ENCODE measurements at places on chromosomes 3 and 15.

GRCh38 chr15:101049856-101050622, 130.9 kb downstream of the LRRK1 start:
- DNase-seq = no peak

DNA sequence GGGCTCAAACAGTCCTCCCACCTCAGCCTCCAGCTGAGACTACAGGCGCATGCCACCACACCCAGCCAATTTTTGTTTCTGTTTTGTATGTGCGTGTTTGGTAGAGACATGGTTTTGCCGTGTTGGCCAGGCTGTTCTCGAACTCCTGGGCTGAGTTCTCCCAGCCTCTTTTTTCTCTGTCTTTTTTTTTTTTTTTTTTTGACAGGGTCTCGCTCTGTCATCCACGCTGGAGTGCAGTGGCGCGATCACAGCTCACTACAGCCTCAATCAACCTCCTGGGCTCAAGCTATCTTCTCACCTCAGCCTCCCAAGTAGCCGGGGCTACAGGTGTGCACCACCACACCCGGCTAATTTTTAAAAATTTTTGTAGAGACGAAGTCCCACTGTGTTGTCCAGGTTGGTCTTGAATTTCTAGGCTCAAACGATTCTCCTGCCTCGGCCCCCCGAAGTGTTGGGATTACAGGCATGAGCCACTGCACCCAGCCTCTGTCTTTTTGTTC, 867 bp upstream of the DCAF1 start:
- no peak for DNase-seq

DNA sequence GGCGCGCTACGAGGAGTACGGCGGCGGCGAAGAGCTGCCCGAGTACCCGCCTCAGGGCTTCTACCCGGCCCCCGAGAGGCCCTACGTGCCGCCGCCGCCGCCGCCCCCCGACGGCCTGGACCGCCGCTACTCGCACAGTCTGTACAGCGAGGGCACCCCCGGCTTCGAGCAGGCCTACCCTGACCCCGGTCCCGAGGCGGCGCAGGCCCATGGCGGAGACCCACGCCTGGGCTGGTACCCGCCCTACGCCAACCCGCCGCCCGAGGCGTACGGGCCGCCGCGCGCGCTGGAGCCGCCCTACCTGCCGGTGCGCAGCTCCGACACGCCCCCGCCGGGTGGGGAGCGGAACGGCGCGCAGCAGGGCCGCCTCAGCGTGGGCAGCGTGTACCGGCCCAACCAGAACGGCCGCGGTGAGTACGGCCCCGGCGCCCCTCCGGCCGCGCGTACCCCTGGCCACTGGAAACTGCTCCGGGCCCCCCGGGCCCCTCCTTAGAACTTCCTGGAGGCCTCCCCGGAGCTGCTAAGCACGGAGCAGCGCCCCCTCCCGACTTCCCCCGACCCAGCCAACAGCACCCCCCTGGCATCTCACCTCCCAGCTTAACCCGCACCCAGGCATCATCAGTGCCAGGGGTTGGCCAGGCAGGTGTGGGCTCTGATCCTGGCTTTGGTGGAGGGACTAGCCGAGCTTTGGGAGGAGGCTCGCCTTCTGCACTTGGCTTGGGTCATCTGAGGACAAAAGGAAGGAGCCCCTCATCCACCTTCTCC, 1.4 kb downstream of the LOXL1 start:
- peak; percentile 53 for DNase-seq

DNA sequence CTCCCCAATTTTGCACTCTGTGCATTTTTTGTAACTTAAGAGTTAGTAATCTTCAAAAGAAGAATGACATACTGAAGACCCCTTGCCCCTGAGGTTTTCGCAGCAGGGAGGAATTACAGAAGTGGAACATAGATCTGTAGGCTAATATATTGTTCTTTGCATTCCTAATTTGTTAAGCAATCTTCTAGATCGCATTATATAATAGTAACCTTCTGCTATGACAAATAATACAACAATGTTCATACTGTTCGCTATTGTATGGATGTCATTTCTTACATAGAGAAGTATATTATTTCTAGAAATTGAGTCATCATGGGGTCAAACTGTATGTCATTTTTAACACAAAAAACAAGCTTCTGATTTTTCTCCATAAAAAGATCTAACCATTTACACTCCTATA, 95.8 kb upstream of the TGFBR2 start:
- DNase-seq = no peak

GRCh38 chr3:173398111-173398479, 551 bp downstream of the NLGN1 start:
- DNase-seq = peak; percentile 75

- no peak for DNase-seq
Measured at GRCh38 chr15:69391046-69391757, 22.9 kb upstream of the KIF23 start.

DNA sequence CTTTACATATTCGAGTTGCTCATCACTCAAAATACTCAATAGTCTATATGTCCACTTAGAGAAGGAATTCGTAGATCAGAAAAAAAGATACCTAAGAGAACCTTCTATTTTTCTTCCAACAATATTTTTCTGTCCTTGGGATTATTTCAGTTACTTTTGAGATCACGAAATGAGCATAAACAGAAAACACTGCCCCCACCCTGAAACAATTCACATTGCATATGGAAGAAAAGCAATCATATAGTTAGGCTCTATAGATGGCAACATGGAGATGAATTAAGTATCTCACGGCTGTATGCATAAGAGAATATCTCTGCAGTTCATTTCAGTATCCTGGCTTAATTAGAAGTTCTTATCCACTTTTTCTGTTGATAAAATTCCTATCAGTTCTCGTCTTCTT, 391.1 kb downstream of the FGF12 start:
- DNase-seq = no peak

DNA sequence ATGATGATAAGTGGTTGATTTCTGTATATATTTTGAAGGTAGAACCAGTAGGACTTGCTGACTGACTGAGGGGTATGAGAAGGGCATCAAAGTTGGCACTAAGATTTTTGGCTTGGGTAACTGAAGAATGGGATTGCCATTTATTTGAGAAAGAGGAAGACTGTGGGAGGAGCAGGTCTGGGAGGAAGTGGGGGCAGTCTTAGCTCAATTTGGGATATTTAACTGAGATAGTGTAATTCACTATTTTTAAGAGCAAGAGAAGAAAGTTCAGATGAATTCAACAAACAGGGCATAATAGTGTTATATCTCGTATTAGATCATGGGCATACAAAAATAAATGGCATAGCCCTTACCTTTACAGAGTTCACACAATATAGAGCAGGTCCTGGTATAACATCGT, 1.7 kb downstream of the BUB1B start:
- DNase-seq = no peak

DNA sequence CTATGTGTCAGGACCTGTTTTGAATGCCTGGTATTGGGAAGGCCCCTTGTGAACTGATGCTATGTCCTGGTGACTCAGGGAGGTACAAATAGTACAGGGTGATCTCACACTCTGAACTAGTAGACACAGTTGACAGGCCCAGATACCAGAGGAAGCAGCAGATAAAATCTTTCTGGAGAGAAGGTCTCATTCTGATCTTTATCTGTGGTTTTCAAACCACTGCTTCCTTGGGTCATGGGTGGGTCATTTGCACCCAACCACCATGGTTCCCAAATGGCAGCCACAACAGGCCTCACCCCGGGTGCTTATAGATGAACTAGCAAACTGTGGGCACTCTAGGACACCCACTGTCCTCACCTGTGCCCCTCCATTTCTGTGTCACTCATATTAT, 43.4 kb downstream of the PXYLP1 start:
- no peak for DNase-seq

- no peak for DNase-seq
Measured at GRCh38 chr15:69357773-69358771, 56.1 kb upstream of the KIF23 start.

DNA sequence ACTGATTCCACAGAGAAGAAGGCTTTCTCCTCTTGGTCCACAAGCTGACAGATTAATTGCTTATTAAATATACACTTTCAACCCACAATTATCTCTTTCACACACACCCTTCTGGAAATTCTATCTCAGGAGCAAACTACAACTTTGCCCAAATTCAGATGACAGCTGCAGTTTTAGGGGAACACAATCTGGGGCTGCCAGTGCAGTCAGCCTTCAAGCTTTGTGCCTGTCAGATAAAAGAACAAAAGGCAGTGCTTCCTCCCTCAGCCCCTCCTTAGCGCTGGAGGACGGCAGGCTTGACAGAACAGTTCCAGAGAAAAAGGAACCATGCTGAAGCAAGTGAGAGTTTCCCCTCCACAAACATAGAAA, 99.6 kb downstream of the TMCC1 start:
- no peak for DNase-seq

DNA sequence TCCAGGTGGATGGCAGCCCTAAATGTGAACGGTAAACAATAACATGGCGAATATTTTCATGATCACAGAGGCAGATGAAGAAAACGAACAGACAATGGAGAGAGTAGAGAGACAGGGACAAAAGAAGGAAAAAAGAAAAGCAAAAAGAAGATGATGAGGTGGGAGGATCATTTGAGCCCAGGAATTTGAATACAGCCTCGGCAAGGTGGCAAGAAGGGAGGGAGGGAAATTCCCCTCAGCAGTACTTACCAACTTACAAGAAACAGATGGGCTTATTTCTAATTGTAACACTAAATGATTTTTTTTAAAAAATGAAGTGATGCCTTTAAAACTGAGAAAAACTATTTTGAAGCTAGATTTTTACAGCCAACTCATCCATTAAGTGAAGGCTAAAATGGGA, 6.0 kb upstream of the MAP4 start:
- no peak for DNase-seq

DNA sequence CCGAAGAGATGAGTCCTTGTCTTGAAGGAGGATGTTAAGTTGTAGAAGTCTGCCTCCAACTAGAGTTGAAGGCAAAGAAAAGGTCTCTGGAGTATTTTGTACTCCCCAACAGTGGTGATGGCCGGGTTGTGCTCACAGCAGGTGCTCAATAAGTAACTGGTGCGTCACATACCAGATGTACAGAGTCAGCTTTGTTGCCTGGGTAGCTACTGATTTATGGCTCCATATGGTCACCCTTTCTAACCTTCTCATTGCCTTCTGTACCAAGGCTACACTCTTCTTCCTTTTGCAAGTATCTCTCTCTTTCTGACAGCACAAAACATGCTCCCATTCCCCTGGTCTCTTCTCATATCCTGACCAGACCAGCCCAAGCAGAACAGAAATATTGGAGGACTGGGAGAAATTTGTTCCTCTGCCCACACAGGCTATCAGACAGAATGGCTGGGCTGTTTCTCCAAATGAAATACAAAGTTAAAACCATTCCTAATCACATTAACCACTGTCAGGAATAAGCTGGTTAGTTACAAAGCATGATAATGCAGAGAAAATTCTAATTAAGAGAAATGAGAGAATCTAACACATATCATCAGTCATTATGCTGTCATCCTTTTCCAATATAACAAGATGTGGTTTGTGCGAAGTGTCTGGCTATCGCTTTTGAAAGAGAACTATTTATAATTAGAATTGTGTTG, 150.1 kb upstream of the LRRN1 start:
- no peak for DNase-seq

DNA sequence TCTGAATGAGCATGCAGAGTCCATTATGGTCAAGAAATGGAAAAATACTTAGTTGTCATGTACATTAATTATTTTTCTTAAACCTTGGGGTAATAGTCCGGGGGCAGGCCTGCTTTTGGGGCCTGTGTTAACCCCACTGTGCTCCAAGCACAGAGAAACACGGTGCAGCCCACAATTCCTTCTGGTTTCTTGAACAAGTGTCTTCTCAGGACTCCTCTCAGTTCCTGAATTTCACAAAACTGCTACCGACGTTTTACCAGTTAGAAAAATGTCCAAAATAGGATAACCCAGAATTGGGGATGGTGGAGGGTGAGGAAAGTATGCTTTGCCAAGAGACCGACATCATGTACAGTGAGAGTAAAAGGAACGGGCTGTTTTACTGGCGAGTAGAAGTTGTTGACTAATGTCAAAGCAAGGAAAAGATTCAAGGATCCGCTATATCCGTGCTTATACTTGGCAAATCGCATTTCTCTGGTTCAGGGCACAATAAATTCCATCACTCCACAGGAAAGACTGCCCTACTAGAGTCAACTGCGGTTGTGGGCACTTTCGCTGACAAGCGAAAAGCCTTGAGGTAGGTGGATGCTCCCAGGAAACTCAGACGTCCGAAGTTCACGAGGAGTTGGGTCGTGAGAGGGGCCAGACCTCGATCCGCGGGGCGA, 495 bp upstream of the NXPE3 start:
- DNase-seq = no peak

GRCh38 chr15:68709876-68710275, 110.8 kb downstream of the ANP32A start:
- DNase-seq = no peak

GRCh38 chr15:75945953-75946352, 42.3 kb downstream of the FBXO22 start:
- no peak for DNase-seq

DNA sequence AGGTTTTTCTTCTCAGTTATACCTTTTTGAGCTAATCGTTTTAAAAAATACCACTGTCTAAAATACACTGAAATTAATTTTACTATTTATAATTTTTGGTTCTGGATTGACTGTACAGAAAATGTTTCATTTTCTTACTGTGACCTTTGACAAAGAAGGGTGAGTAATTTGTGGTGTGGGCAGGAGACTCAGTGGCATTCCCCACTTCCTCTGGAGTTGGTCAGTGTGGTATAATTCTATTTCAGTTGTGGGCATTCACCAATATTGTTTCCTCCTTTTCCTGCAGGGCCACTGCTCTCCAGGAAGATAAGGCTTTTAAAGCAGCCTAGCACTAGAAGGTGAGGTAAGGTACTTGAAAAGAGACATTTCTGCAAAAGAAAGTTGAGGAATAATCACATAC, 6.5 kb downstream of the DAG1 start:
- DNase-seq = no peak

Measured in NCI-H774 (cell line).